Hair follicular keratinocyte (primary cell): ENCODE measurements at places on chromosomes 3 and 15. TPM values are rescaled to one million over a fixed set of nuclear protein-coding genes. Genes with fewer than 3 reads are reported as not detected.

SLC27A2 gene
- not detected in 2 replicates for total RNA-seq

ULK4 gene
- total RNA-seq = 5.0 and 5.1 TPM in 2 replicates

CPA3 gene
- not detected in 2 replicates for total RNA-seq

EFL1 gene
- total RNA-seq = 26.8 and 34.4 TPM in 2 replicates

CD86 gene
- total RNA-seq = 0.16 TPM in 1 of 2 replicates, not detected in the other

UPK1B gene
- 1.7 and 12.2 TPM in 2 replicates for total RNA-seq

WDR49 gene
- not detected in 2 replicates for total RNA-seq

MASP1 gene
- total RNA-seq = 0.23 TPM in 1 of 2 replicates, not detected in the other

LTF gene
- total RNA-seq = not detected in 2 replicates

ESYT3 gene
- total RNA-seq = 0.65 and 1.5 TPM in 2 replicates

BFSP2 gene
- total RNA-seq = not detected in 2 replicates

SLC12A1 gene
- total RNA-seq = not detected in 2 replicates

EFCC1 gene
- not detected in 2 replicates for total RNA-seq

CAPN3 gene
- total RNA-seq = 0.99 and 1.6 TPM in 2 replicates

TGM5 gene
- 0.16 TPM in 1 of 2 replicates, not detected in the other for total RNA-seq

CD47 gene
- 60.7 and 78.9 TPM in 2 replicates for total RNA-seq

SH2D7 gene
- total RNA-seq = not detected in 2 replicates

CPNE4 gene
- total RNA-seq = not detected in 2 replicates

GOLGA6L7 gene
- total RNA-seq = not detected in 2 replicates

TEX55 gene
- total RNA-seq = not detected in 2 replicates

NPAP1 gene
- total RNA-seq = not detected in 2 replicates

PPARG gene
- total RNA-seq = 0.39 and 0.80 TPM in 2 replicates

SCAANT1 gene
- total RNA-seq = not detected in 2 replicates

TAGLN3 gene
- total RNA-seq = 22.4 and 39.2 TPM in 2 replicates

MAGI1 gene
- total RNA-seq = 4.3 and 6.0 TPM in 2 replicates

RAF1 gene
- 46.6 and 52.0 TPM in 2 replicates for total RNA-seq

SHC4 gene
- total RNA-seq = 0.04 and 0.31 TPM in 2 replicates

CGNL1 gene
- under 0.01 TPM in 2 replicates for total RNA-seq

ZNF662 gene
- total RNA-seq = 1.0 and 1.5 TPM in 2 replicates

TRIM42 gene
- total RNA-seq = not detected in 2 replicates

MKRN3 gene
- 0.70 and 0.80 TPM in 2 replicates for total RNA-seq

TRANK1 gene
- total RNA-seq = 2.1 and 2.4 TPM in 2 replicates

PAQR9 gene
- total RNA-seq = not detected in 2 replicates

ROPN1 gene
- total RNA-seq = not detected in 2 replicates

TNFAIP8L3 gene
- total RNA-seq = 1.1 and 1.3 TPM in 2 replicates

UBA7 gene
- total RNA-seq = 1.1 and 1.8 TPM in 2 replicates

CLRN1 gene
- not detected in 2 replicates for total RNA-seq

ZDHHC19 gene
- total RNA-seq = not detected in 2 replicates

SAMD7 gene
- total RNA-seq = not detected in 2 replicates

CFAP161 gene
- total RNA-seq = not detected in 2 replicates
